ENCODE measurements at places on chromosomes 2 and 18.

GRCh38 chr2:56291711-56292110 is 107.9 kb downstream of the CCDC85A start:
- DNase-seq: no peak

- DNase-seq: no peak
Observed at GRCh38 chr2:112751451-112752197, 12.8 kb downstream of the CKAP2L start.

DNA sequence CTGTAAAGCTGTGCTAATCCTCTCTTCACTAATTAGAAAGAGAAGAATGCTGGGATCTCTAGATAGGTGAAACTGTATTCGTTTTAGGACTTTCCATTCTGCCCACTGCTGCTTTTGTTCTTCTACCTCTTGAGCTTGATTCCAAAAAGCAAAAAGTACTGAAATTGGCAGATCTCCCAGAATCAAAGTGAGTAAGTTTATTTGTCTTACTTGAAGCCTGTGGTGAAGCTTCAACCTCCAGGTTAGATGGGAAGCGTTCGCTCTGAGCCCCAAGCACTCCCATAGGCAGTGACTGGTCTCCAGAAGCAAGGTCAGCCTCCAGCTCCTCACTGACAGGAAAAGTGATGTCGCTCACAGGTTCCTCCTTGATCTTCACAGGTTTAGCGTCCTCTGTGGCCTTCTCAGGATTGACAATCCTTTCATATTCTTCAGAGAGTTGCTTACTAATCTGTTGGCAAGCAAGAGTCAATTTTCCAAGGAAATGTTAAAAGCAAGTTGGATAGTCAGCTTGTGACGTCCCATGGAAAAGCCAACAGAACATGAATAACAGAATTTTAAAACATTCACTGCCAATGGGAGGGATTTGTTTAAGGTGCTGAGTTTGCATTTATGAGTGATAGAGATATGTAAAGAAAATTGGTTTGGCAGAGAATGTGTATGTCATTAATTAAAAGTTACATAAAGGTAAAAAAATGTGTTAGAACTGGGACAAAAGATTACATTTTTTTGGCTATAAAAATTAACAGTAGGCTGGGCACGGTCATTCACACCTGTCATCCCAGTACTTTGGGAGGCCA is 8.1 kb downstream of the SUPT7L start:
- no peak for DNase-seq

- DNase-seq: no peak
Observed at GRCh38 chr2:7449298-7449697, 532.1 kb downstream of the RNF144A start.

DNA sequence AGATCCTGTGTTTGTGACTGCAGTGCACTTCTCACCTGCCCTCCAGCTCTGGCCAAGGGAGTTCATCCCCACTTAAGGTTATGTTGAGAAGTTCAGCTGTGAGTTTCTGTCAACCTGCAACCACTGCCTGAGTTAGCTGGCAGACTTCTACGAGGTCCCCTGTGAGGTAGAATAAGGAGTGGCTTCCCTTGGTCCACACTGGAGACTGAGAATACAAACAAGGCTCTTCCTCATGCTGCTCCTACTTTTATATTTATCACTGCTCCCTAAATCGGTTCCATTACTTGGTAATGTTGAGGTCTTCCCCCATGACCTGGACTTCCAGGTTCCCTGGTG is 353.2 kb upstream of the CWC22 start:
- DNase-seq: no peak

GRCh38 chr2:197972061-197972460 is 167.7 kb downstream of the PLCL1 start:
- DNase-seq: no peak

DNA sequence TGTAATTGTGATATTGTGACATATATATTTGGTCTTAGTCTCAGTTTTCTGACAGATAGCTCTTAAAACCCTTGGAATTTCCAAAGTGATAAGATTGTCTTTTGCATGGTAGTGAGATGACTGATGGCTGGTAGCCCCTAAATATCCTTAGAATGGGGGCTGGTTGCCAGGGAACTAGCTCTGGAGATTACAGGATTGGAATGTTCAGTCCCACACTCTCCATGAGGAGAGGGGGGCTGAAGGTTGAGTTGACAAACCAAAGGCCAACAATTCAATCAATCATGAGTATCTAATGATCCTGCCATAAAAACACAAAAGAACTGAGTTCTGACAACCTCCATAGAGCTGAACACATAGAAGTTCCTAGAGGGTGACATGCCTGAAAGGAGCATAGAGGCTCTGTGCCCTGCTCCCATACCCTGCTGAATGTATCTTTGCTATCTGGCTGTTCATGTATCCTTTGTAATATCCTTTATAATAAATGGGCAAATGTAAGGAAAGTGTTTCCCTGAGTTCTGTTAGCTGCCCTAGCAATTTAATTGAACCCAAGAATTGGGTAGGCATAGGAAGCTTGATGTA is 1680.3 kb upstream of the PIK3C3 start:
- DNase-seq: no peak
